ENCODE measurements at places on chromosomes 7 and 10. TPM values are rescaled to one million over a fixed set of nuclear protein-coding genes. Genes with fewer than 3 reads are reported as not detected.

The AKR1C2 gene
- total RNA-seq = 2.5 TPM

The FAM25A gene
- 12.0 TPM for total RNA-seq

The GLRX3 gene
- total RNA-seq = 2,100 TPM

The CARD11 gene
- not detected for total RNA-seq

The OPN1SW gene
- total RNA-seq = not detected

The PRLHR gene
- total RNA-seq = not detected

The GRID2IP gene
- total RNA-seq = not detected

The TMEM176A gene
- total RNA-seq = not detected

The PSD gene
- total RNA-seq = not detected

The SH2D4B gene
- not detected for total RNA-seq

The UCMA gene
- total RNA-seq = not detected

The AOAH gene
- total RNA-seq = not detected

The TAX1BP1 gene
- total RNA-seq = 18.6 TPM

The HOXA4 gene
- 1.5 TPM for total RNA-seq

The SMO gene
- 9.0 TPM for total RNA-seq

The TMEM236 gene
- total RNA-seq = not detected

The LRRN3 gene
- not detected for total RNA-seq

The CACNA2D1 gene
- 9.7 TPM for total RNA-seq

The SEMA3D gene
- total RNA-seq = 1.2 TPM

The NPY4R2 gene
- total RNA-seq = 0.26 TPM

The ARHGEF35 gene
- total RNA-seq = 0.76 TPM

The UNCX gene
- not detected for total RNA-seq
